ENCODE measurements at places on chromosomes 4 and X.

- no peak for DNase-seq
Observed at GRCh38 chr4:101871962-101872676, 81.6 kb downstream of the BANK1 start.

DNA sequence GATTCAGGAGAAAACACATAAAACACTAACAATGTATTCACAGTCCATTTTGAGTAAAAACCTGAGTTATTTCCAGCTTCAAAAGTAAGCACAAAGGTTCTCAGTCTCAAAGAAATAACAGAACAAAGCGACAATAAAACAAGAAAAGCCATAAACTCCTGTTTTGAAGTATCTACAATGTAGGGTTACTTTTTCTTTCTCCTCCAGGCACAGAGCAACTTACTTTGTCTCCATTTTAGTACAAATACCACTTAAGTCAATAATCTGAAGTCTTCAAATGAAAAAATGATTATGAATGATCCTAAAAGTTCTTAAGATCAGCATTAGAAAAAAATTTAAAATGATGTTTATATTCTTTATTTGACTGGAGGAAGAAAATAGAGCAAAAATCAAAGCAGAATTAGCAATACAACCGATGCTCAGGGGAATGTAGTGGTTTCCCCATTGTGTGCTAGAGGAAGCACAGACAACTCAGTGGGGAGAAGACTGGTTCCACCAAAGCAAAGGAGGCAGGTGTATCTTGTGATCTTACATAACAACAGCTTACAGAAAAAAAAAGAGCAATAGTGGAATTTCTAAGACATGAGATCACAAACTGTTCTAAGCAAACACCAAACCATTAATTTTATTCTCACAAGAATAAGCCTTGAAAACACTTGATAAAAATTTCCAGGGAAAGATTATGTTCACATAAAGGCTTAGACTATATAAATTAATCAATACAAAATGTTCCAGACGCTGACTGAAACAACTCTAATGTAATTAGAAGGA lies 35.1 kb downstream of the EPHA5 start:
- DNase-seq: no peak

- DNase-seq: no peak
Observed at GRCh38 chr4:13966231-13967195, 339.0 kb upstream of the BOD1L1 start.

- DNase-seq: no peak
Observed at GRCh38 chr4:136643416-136643815, 888.9 kb downstream of the PCDH18 start.

- no peak for DNase-seq
Observed at GRCh38 chrX:120264341-120264740, 13.7 kb downstream of the ZBTB33 start.

DNA sequence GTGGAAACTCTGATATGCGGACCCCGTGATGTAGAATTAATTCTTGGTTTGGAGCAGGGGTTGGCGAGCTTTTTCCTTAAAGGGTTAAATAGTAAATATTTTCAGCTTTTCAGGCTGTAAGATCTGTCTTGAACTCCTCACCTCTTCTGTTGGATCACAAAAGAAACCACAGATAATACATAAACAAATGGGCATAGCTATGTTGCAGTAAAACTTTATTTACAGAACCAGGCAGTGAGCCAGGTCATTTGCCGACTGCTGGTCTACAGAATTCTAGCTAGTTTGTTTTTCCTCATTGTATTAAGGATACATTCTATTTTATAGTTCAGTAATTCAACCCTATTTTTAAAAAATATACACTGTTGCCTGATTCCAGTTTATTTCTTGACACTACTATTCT lies 116.6 kb downstream of the PAPSS1 start:
- DNase-seq: no peak

- DNase-seq: no peak
Observed at GRCh38 chr4:153788051-153788412, 851 bp downstream of the SFRP2 start.

DNA sequence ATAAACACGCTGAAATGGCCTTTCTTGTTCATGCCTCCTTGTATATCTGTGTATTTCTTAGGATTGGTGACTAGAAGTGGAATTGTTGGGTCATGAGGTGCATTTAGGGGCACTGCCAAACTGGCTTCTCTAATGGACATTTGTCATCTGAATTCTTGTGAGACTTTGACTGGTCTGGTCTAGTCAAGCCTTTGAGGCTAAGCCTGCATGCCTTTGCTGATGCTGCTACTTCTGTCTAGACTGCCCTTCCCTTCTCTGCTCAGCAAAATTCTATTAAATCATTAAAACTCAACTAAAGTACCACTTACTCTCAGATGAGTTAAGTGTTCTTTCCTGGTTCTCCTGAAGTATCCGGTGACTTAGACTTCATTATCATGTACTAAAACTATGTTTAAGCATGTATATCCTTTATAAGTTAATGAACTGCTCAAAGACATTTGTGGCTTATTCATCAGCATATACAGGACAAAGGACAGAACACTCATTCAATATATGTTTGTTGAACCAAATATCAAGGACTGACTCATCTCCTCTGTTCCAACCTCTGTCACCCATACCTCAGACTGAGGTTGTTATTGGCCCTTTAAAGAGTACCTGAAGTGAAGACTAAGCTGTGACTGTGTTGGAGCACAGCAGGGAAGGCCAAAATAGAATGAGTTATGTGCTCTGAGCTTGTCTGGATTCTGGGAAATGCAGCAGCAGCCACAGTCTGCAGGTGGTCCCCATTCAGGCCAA lies 9.0 kb downstream of the TCEAL1 start:
- no peak for DNase-seq

DNA sequence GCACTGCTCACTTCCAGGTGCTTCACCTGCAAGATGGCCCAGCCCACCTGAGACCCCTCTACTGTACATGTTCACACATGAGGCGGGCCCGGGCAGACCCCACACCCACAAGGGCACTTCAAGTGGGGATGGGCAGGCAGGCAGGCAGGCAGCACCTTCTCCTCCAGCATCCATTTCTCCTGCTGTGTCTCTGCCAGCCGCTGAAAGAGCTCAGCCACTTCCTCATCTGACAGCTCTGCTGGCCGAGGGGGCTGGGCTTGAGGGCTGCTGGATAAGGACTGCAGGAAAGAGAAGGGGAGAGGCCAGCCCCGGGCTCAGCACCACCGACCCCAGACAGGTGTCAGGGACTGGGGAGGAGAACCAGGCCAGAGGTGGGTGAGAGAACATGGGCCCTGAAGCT lies 4.4 kb upstream of the KCND1 start:
- no peak for DNase-seq

DNA sequence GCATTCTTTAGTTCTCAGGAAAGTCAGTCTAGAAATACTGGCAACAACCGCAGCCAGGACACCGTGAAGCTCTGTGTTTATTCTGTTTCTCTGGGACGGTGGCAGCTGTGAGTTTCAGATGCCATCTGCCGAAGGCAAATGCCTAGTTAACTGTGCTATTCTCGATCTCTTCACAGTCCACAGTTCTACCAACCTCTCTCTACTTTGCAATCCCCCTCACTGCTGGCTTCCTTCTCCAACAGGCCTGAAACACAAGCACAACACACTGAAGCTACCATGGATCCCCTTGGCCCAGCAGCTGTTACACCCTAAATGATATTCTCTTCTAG lies 118.8 kb downstream of the ZNF827 start:
- DNase-seq: no peak

DNA sequence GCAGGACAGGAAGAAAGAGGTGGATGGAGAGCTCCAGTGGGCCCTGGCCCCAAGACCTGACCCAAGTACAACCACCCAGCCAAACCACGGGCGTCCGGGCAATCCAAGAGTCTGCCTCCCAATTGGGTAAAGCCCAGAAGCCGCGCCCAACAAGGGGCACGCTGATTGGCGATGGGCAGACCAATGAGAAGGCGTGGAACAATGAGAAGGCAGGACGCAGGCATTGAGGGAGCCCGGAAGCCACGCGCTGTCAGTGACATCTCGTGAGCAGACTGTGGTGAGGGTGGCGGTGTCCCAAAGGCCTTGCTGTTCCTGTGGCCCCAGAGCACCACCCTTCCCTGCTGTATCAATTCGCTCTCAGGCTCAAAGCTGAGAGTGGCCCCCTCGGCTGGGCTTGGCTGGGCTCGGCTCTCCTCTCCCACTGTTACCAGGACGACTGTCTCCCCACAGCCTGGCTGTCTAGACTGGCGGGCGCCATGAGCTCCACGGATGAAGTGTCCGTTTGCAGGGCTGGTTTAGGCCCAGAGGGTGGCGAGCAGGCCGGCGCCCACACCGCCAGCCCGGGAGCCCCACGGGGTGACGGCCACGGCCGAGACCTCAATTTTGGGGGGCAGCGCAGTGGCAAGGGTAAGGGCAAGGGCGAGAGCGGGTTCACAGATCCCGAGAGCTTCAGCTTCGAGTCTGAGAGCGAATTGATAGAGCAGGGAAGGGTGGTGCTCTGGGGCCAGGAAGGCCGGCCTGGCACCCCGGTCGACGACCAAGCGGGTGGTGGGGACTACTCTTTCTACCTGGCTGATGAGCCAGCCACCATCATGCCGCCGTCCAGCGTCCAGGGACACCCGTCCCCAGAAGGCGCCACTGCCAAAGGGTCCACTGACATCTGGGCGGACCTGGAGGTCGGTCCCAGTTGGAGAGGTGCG lies at the start of gene LOC101059915:
Gene LOC101059915, plus strand, starts transcription at position 219 of the 920 bp plus-strand sequence.
- no peak for DNase-seq
